Natural killer cell (primary cell): ENCODE measurements at places on chromosomes 5 and 9. TPM values are rescaled to one million over a fixed set of nuclear protein-coding genes. Genes with fewer than 3 reads are reported as not detected.

C9 gene
- not detected for total RNA-seq

GZMA gene
- total RNA-seq = 530 TPM

TNC gene
- total RNA-seq = not detected

SYNPO gene
- 0.16 TPM for total RNA-seq

SNX2 gene
- total RNA-seq = 57.4 TPM

MARCHF6 gene
- total RNA-seq = 160 TPM

IL4 gene
- not detected for total RNA-seq

SHISAL2B gene
- not detected for total RNA-seq

FRMPD1 gene
- not detected for total RNA-seq

FSD1L gene
- total RNA-seq = 2.1 TPM

PTPA gene
- total RNA-seq = 64.9 TPM

IL3 gene
- total RNA-seq = not detected

LHX3 gene
- total RNA-seq = 0.38 TPM

FOXI1 gene
- not detected for total RNA-seq

TRIM36 gene
- 1.2 TPM for total RNA-seq

GFPT2 gene
- 0.56 TPM for total RNA-seq

MZB1 gene
- 2.0 TPM for total RNA-seq

ZCCHC9 gene
- total RNA-seq = 9.8 TPM

SPATA31D4 gene
- total RNA-seq = not detected

ENTPD2 gene
- not detected for total RNA-seq

SLC6A7 gene
- not detected for total RNA-seq

SMAD5 gene
- total RNA-seq = 54.1 TPM

POLR1E gene
- total RNA-seq = 17.8 TPM
